ENCODE measurements at places on chromosomes 5 and 9. TPM values are rescaled to one million over a fixed set of nuclear protein-coding genes. Genes with fewer than 3 reads are reported as not detected.

CCDC171 gene
- total RNA-seq, result 1.8 TPM

SPTAN1 gene
- total RNA-seq, result 286 TPM

DNAJC18 gene
- 29.8 TPM for total RNA-seq

SLC34A3 gene
- total RNA-seq, result not detected

ECPAS gene
- total RNA-seq, result 107 TPM

IL5 gene
- 113 TPM for total RNA-seq

IL9 gene
- 104 TPM for total RNA-seq

CFAP157 gene
- total RNA-seq, result 0.18 TPM

CSF1R gene
- total RNA-seq, result 0.27 TPM

USP20 gene
- 45.6 TPM for total RNA-seq

- DNase-seq, result no peak
Observed at GRCh38 chr5:125829349-125829748, 593.9 kb upstream of the GRAMD2B start.

DNA sequence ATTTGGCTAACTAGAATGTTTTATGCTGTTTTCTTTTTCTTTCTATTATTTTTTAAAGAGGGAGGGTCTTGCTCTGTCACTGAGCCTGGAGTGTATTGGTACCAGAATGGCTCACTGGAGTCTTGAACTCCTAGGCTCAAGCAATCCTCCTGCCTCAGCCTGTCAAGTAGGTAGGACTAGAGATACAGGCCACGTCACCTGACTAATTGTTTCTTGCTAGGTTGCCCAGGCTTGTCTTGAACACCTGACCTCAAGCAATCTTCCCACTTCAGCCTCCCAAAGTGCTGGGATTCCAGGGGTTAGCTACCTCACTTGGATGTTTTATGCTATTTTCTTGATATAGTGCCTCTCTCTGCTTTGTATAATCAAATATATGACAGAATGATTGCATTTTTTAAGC, 166.2 kb downstream of the AOPEP start:
- DNase-seq, result no peak

- no peak for DNase-seq
Observed at GRCh38 chr9:134181648-134182034, 17.3 kb upstream of the RNU6ATAC start.

GRCh38 chr5:115396081-115396480, 99.6 kb upstream of the CCDC112 start:
- DNase-seq, result no peak

- peak; percentile 64 for DNase-seq
Observed at GRCh38 chr9:129624168-129624759, 1.7 kb upstream of the NTMT1 start.

DNA sequence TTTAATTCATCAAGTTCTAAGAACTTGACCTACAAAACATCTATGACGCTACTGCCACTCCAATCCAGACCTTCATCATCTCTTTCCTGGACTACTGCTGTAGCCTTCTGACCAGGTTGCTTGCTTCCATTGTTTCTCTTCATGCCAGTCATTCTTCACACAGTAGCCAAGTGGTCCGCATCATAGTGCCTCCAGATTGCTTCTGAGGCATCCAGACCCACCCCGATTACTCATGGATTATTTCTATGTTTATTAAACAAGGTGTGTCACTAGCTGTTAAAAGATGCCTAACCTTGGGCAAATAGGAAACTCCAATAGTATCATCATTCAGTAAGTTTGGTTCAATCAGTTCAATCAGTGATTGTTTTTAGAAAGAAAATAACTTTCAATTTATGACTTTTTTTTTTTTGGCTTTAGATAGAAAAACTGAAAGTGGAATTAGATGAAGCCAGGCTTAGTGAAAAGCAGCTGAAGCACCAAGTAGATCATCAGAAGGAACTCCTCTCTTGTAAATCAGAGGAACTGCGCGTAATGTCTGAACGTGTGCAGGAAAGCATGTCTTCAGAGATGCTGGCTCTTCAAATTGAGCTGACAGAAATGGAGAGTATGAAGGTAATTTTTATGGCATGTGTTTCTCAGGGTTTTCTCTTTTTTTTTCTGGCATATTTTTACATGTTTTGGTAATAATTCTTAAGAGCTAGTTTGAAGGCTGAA, 9.5 kb downstream of the SPDL1 start:
- DNase-seq, result no peak

GRCh38 chr9:37788332-37788731, 3.5 kb upstream of the EXOSC3 start:
- DNase-seq, result no peak

- DNase-seq, result peak; percentile 34
Observed at GRCh38 chr9:110143950-110144545, 63.9 kb downstream of the C9orf152 start.

- DNase-seq, result no peak
Observed at GRCh38 chr5:134507452-134507851, 18.0 kb upstream of the JADE2 start.

DNA sequence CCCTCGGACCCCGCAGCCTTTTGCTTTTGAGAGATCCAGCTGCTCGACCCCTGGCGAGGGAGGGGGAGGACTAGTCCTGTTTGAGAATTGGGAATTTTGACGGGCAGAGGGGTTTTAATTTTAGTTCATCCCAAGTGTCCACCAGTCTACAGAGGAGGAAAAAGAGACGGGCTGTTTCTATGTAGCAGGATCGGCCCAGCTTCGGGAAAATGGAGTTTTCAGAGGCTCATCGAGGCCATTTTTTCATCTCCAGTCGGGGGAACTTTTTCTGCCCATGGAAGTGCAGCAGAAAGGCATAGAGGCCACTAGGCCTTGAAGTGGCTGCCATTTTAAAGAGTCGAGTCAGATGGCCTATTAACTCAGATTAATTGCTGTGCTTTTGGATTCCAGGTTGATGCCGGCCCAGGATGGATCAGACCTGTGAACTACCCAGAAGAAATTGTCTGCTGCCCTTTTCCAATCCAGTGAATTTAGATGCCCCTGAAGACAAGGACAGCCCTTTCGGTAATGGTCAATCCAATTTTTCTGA, 1.2 kb downstream of the NSD1 start:
- no peak for DNase-seq

DNA sequence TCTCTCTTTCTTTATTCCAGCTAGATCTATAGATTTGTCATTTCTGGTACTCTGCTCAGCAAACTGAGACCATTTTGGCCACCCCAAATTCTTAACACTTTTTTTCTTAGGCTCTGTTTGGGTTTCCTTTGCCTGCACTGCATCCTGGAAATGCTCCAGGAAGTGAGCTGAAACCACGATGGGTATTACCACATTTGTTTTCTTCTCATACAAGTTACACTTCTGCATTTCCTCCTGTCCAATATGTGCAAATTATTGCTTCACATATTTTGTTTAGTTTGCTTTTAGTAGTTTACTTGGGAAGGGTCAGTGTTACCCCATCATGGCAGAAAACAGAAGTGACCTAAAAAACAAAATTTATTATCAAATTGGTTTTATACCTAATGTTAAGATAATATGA, 498.6 kb upstream of the GRIN3A start:
- DNase-seq, result no peak

DNA sequence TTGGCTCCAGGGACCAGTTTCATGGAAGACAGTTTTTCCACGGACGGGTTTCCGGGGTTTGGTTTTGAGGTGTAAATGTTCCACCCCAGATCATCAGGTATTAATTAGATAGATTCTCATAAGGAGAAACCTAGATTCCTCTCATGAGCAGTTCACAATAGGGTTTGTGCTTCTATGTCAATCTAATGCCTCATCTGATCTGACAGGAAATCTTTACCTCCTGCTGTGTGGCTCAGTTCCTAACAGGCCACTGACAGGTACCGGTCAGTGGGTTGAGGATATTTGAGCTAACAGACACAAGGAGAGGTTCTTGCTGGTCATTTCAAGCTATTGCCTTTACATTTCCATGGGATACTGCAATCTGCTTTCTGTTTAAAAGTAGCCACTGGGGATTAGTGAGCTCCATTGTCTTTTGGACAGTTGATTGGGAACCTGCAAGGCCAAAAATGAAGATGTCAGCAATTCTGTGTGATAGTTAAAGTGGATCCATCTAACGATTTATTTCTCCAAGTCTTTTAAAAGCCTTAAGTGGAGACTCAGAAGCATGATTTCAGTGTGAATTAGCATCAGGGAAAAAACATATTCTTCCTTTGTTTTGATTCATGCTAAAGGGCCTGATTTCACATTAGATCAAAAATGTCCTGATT, 38.6 kb downstream of the MRPS30 start:
- no peak for DNase-seq

GRCh38 chr9:137506274-137506673, 43.9 kb downstream of the PNPLA7 start:
- DNase-seq, result no peak

- DNase-seq, result no peak
Observed at GRCh38 chr5:146561711-146562110, 45.7 kb upstream of the GPR151 start.

DNA sequence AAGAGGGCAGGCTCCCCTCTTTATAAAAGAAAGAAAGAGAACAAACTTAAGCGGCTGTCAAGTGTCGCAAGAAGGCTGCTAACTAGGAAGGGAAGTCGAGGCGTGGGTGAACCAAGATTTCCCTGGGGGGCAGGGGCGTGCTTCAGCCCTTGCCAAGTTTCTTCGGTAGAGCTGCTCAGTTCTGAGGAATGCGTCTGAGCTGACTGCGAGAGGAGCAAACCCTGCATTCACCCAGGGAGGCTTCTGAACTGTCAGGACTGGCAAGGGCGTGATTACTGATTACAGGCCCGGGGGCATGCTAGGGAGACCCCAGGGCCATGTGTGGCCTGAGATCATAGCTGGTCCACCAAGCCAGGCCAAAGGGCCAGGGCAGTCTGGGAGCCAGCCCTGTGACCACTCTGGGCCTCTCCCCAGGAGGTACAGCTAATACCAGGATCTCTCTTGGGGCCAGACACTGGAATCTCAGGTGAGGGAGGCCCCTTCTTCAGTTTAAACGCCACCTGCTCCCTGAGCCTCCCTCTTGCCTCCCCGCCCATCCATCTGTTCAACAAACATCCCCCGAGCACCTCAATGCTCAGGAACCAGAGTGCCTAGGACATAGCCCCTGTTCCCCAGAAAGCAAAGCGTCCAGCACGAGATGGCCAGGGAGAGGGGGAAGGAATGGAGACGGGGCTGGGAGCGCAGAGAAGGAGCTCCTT, 30.9 kb downstream of the SARDH start:
- no peak for DNase-seq

GRCh38 chr5:1106385-1107166, 5.3 kb downstream of the SLC12A7 start:
- DNase-seq, result no peak

DNA sequence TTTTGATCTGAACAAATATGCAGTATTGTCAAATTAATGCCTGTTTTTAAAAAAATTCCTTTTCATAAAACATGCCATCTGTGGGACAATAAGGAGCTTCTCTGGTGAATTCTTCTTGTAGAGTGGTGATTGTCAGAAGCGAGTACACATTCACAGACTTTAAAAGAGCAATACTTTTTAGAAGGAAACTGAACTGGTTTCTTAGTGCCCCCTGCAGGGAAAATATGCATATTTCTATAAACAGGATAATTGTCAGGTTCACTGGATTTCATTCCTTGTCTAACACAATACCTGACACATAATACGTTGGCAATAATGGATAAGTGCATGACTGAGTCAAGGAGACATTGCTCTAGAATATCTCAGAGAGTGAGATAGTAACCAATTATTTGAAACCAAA, 133.7 kb downstream of the KIF4B start:
- DNase-seq, result no peak

DNA sequence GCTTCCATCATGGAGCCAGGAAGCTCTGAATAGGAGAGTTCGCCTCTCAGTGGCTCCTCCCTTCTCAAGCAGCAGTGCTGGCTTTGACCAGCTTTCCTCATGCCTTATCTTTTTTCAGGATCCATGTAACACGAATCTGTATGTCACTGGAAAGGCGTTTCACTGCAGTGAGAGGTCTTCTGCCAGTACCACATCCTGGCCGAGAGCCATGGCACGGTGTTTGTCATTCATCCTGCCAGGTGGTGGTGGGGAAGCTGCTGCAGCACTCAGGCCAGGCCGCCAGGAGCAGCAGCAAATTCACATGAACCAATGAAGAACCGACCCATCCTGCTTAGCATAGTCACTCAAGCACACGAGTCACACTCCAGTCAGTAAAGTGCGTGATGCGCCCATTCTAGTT, 179.0 kb downstream of the FANCC start:
- DNase-seq, result no peak

GRCh38 chr9:135165003-135165711, 77.7 kb downstream of the OLFM1 start:
- no peak for DNase-seq

GRCh38 chr9:124000161-124000783, 11.3 kb upstream of the LHX2 start:
- DNase-seq, result no peak

GRCh38 chr5:30152431-30152830, 1041.1 kb upstream of the CDH6 start:
- no peak for DNase-seq

DNA sequence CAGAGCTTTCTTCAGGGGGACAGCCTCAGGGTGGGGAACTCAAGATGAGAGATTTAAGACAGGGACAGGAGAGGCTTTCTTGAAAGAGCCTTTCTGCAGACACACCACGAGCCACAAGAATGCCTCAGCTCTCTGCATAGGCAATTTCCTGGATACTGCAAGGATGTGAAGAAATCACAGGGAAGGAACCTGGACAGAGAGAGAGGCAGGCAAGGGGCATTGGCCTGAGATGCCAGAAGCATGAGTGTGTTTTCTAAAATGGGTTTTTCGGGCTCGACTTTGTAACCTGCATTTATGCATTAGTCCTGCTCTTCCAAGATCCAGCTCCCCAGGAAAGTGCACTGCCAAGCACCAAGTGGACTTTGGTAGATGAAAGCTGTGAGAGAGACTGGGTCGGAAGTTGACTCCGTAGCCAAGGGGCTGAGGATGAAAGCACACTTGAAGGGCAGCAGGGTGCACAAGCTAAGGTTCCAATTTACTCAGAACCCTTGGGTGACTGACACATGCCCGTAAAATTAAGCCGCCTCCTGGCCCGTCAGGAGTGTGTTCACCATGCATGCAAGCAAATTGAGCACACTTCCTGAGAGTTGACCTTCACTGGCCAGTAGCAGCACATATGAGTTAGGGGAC, 90.9 kb downstream of the CFAP90 start:
- no peak for DNase-seq

- DNase-seq, result no peak
Observed at GRCh38 chr5:53779541-53779981, 219.1 kb downstream of the NDUFS4 start.

- no peak for DNase-seq
Observed at GRCh38 chr9:115167175-115167574, 49.2 kb upstream of the TNC start.

DNA sequence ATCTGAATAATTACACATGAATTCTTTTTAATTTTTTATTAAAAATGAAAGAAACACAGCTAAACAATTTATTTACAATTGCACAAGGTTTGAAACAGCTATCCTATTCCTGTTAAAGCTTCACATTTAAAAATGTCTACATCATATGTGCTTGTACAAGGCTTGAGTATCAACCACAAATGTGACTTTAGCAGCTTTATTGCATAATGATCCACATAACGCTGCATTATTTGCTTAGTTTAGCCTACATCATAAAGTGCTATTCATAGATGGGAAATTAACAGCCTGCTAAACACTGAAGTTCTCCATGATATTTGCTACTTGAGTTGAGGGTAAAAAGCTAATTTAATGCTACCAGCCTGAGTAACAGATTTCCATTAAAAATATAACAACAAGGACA, 45.0 kb downstream of the TRIM36 start:
- no peak for DNase-seq

Data from activated T-helper 2 cell treated with anti-CD3 and anti-CD28 coated beads, Interferon-gamma antibody, Interleukin-2, Interleukin-4, amounts not matched to agents 10 μg/mL and 5 μg/mL and 100 μg/mL, durations not matched to agents 14 hours and 24 hours and 36 hours (primary cell).